SK-N-MC (cell line): ENCODE measurements at places on chromosomes 4 and X.

DNA sequence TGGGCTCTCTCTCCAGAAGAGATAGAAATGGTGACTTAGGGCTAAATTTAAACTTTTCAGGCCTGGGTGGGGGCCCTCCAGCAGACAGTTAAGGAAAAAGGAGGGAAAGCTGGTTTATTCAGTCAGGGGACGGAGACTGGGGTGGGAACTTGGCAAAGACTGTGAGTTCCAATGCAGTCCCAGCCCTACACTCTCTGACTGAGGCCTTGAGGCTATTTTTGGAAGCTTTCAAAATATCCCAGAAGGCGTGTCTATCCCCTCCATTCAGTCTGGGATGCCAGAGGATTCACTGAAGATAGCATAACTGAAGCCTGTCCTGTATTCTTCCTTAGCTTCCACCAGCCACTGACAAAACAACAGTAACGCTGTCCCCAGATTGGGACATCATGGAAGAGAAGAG, 32.1 kb upstream of the MSN start:
- DNase-seq = peak; percentile 1

DNA sequence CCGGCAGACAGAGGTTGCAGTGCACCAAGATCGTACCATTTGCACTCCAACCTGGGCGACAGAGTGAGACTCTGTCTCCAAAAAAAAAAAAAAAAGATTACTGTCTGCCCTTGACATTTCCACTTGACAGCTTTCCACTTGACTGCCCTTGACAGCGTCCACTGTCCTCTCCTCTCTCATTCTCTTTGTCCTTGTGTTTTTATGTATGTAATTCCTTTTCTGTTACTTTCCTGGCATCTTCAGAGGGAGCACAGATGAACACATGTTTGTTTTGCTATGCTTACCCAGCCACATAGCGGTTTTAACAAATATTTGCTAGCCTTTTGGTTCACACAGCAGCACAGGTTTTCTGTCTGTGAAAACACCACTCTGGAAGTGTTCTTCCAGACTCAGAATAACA, 26.2 kb downstream of the SYAP1 start:
- DNase-seq = no peak

GRCh38 chr4:25142468-25142867, 17.8 kb downstream of the SEPSECS start:
- DNase-seq = no peak

GRCh38 chr4:10054571-10055041, 33.3 kb upstream of the SLC2A9 start:
- DNase-seq = no peak

- DNase-seq = no peak
Measured at GRCh38 chrX:26915064-26915463, 548.1 kb downstream of the PPP4R3C start.

- no peak for DNase-seq
Measured at GRCh38 chr4:7016086-7016485, 27.1 kb upstream of the TADA2B start.

DNA sequence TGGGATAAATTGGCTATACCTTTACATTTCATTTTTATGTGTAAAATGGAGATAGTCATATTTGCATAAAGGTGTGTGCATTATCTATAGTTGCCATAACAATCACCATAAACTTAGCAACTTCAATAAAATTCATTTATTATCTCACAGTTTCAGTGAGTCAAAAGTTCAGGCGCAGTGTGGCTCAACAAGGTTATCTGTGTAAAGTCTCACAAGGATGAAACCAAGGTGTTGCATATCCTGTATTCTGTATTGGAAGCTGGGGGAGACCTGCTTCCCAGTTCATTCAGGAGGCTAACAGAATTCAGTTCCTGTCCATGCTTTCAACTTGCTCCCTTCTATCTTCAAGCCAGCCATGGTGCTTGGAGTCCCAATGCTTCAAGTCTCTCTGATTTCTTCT, 169.5 kb downstream of the KCTD8 start:
- no peak for DNase-seq

DNA sequence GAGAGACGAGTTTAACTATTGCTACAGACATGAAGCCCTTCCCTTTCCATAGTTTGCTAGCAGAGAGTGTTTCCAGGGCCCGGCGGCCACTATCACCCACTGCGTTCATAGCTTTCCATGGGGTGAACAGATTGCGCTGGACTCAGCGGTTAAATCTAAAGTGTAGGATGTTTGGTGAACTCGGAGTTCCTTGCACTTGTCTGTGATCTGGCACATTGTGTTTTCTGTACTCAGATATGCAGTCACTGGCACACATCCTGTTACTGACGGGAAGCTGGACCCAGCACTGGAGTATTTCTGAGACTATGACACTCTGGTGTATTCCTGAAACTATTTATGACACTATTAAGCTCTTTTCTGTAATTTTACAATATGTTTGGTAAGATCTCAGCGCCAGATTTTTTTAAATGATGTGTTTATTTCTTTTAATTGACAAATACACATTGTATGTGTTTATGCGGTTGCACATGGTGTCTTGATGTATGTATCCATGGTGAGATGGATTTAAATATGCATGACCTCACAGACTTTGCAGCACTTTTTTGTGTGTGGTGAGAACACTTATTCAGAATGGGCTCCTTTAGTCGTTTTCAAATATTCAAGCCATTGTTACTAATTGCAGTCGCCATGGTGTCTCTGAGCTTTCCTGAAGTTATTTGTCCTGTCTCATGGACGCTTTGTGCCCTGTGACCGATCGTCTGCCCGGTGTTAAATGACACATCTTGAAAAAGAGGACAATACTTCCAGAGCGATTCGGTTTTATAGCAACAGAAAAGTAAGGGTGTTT, 14.1 kb downstream of the CD99 start:
- no peak for DNase-seq

GRCh38 chr4:139481465-139481864, 27.5 kb downstream of the RAB33B start:
- no peak for DNase-seq

DNA sequence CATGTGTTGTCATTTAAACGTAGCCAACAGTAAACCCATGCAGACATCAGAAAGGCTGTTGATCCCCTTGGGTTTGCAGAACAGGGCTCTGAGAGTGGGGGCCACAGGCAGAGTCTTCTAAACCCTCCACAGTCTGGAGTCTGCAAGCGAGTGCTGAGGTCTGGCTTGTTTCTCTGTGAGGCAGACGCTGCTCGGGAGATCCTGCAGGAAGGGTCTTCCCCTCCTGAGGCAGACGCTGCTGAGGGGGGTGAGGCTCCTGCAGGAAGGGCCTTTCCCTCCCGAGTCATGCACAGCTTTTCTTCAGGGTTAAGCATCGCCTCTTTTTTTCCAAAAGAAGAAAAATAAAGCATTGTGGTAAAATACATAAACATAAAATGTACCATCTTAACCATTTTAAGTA, 17.1 kb upstream of the PDE6B start:
- DNase-seq = no peak

DNA sequence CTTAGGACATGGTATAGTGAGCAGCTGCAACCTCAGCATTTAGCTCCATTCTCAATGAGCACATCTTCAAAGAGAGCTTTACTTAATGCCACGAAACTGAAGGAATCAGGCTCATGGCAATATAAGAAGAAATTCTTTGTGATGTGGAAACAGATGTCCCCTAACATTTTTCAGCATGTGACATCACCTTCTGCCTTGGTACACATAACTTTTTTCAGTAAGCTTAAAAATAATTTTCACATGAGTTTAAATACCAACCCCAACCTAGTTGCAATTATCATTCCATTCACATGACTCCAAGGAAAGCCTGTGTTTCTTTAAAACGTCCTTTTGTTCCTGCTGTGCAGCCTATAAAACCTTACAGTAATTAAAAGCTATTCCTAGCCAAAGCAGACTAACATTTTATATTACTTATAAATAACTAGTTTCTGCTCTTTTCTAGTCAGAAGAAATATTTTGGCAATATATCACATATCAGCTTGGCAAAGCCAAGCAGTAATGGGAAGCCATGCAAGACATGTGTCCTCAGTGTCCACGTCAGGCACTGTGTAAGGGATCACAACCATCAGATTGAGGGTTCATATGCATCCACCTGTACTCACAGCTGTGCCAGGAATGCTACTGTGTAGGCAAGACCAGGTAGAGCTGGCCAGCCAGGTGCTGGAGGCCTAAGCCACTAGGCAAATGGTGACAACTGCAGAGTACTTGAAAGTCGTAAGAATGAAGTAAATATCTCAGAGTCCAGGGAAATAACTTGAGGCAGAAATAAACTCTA, 466.6 kb downstream of the INPP4B start:
- DNase-seq = no peak

- no peak for DNase-seq
Measured at GRCh38 chrX:104117759-104118158, 5.4 kb downstream of the ZCCHC18 start.

DNA sequence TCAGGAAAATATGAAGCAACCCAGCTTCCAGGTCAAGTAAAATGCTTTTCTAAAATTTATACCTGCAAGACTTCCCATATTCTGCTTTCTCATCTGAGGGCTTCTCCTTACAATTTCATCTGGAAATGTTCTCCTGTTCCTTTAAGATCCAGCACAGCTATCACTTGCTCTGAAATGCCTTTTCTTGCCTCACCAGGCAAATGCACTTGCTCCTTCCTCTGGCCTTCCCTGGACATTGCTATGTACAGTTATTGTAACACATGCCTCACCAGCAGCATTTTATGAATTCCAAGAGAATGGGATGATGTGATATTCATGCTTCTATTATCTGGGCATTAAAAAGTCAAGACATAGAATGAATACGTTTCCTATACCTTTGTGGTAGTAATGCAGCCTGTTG, 842.1 kb upstream of the INTU start:
- no peak for DNase-seq

DNA sequence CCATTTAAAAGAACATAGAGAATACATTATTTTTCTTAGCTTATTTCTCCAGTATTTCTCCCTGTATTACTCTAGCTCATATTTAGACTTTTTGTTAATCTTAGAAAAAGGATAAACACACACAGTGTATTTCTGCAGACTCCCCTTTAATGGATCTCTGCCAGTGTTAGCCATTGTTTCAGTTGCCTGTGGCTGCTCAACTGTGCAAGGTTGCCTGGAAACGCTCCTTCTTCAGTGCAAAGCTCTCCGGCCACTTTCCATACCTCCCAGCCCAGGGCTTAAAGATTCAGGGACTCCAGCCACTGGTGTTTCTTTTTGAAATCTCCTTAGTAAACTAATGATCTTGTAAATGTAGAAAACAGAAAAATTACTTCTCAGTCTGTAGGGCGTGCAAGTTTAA, 104.9 kb downstream of the SLIT2 start:
- no peak for DNase-seq

- DNase-seq = no peak
Measured at GRCh38 chr4:128553686-128554515, 255.6 kb upstream of the JADE1 start.
